Smooth muscle cell of bladder (primary cell): ENCODE measurements at places on chromosomes 6 and 20. TPM values are rescaled to one million over a fixed set of nuclear protein-coding genes. Genes with fewer than 3 reads are reported as not detected.

Gene ADAM33
- 21.9 and 44.4 TPM in 2 replicates for total RNA-seq

Gene RIPOR3
- 21.7 and 37.7 TPM in 2 replicates for total RNA-seq

Gene MEI4
- total RNA-seq, result not detected in 2 replicates

Gene KIAA1755
- 0.43 and 1.9 TPM in 2 replicates for total RNA-seq

Gene CDSN
- under 0.01 TPM in 1 of 2 replicates, not detected in the other for total RNA-seq

Gene IP6K3
- total RNA-seq, result 0.14 and 0.18 TPM in 2 replicates

Gene C6orf58
- under 0.01 and 0.09 TPM in 2 replicates for total RNA-seq

Gene MUC22
- not detected in 2 replicates for total RNA-seq

Gene RBM38
- 2.8 and 6.0 TPM in 2 replicates for total RNA-seq
